ENCODE measurements at places on chromosomes 4 and X. TPM values are rescaled to one million over a fixed set of nuclear protein-coding genes. Genes with fewer than 3 reads are reported as not detected.
A peak's percentile ranks its signal among the peaks of the same experiment; 100 is the strongest.

GRCh38 chrX:47523297-47523696 lies 37.7 kb upstream of the ARAF start:
- H3K27ac ChIP-seq, result no peak overlapping the region
- no peaks in the 10 kb centered on the region for H3K27me3 ChIP-seq
- H3K4me3 ChIP-seq, result peak overlapping the region; percentile 60
- DNase-seq, result peak; percentile 88
- H3K4me1 ChIP-seq, result no peaks in the 10 kb centered on the region

GRCh38 chrX:18457000-18457399 lies 31.6 kb downstream of the CDKL5 start:
- H3K4me3 ChIP-seq, result no peak overlapping the region
- H3K27me3 ChIP-seq, result no peaks in the 10 kb centered on the region
- DNase-seq, result no peak

GRCh38 chrX:101774340-101774739 lies 114.7 kb upstream of the ARMCX2 start:
- H3K4me1 ChIP-seq, result no peaks in the 10 kb centered on the region
- no peak overlapping the region for H3K27ac ChIP-seq
- DNase-seq, result no peak
- peaks cover 5% of the 10 kb centered on the region for H3K27me3 ChIP-seq
- H3K36me3 ChIP-seq, result no peaks in the 10 kb centered on the region

Gene FAM184B
- not detected for total RNA-seq

Gene KCTD8
- not detected for total RNA-seq

DNA sequence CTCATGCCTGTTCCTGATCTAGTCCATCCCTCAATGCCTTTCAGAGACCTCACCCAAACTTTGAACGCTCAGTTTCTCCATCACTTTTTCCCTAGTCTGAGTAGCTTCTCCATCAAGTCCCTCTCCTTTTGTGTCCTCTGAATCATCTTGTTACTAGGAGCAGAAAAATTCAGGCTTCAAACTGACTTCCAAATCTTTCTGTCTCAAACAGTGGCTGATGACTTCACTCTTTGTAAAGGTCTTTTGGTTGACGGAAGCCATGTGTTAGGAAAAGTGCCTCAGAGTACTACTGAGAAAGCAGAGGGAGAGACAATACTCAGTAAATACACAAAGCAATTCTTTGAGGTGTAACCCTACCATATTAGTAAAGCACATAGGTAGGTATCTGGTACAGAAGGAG lies 65.7 kb upstream of the CAMK2D start:
- H3K36me3 ChIP-seq, result no peaks in the 10 kb centered on the region
- no peak for DNase-seq
- H3K4me3 ChIP-seq, result no peak overlapping the region
- H3K27ac ChIP-seq, result no peak overlapping the region
- H3K27me3 ChIP-seq, result peaks cover 2% of the 10 kb centered on the region
- H3K4me1 ChIP-seq, result peaks cover 48% of the 10 kb centered on the region

GRCh38 chr4:10732235-10732913 lies 47.8 kb upstream of the CLNK start:
- H3K36me3 ChIP-seq, result no peaks in the 10 kb centered on the region
- peaks cover 2% of the 10 kb centered on the region for H3K27me3 ChIP-seq
- DNase-seq, result peak; percentile 65
- no peak overlapping the region for H3K4me3 ChIP-seq

Gene DRD5
- total RNA-seq, result not detected

GRCh38 chrX:15505101-15505500 lies 4.5 kb downstream of the BMX start:
- no peak for DNase-seq
- H3K27me3 ChIP-seq, result peaks cover 6% of the 10 kb centered on the region
- no peak overlapping the region for H3K4me3 ChIP-seq
- H3K27ac ChIP-seq, result no peak overlapping the region
- no peaks in the 10 kb centered on the region for H3K4me1 ChIP-seq
- no peaks in the 10 kb centered on the region for H3K36me3 ChIP-seq

DNA sequence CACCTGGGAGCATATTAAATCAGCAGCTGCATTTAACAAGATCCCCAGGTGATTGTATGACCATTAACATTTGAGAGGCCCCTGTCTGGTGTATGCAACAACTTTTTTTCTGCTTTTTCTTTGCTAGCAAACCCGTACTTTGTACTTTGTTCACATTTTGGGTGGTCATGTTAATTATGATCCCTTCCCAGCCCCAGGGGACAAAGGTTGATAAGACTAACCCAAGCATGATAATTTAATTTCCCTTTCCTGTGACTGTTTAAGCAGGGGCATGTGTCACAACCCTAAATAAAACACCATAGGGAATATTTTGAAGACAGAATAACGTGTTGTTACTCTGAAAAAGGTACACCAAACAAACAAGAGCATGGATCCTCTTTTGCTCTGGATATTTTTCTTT lies 332.0 kb downstream of the PCDH18 start:
- H3K27me3 ChIP-seq, result no peaks in the 10 kb centered on the region
- no peak for DNase-seq
- H3K4me3 ChIP-seq, result no peak overlapping the region
- H3K4me1 ChIP-seq, result no peaks in the 10 kb centered on the region
- no peaks in the 10 kb centered on the region for H3K36me3 ChIP-seq

DNA sequence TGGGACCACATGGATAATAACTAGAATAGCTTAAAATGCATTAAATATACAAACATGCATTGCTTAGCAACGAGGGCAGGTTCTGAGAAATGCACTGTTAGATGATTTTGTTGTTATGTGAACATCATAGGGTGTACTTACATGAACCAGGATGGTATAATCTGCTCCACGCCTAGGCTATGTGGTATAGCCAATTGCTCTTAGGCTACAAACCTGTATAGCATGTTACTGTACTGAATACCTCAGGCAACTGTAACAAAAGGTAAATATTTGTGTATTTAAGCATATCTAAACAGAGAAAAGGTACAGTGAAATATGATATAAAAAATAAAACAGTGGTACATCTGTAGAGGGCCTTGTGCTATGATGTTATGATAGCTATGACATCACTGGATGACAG lies 169.2 kb upstream of the IL15 start:
- no peaks in the 10 kb centered on the region for H3K4me1 ChIP-seq
- H3K36me3 ChIP-seq, result no peaks in the 10 kb centered on the region
- no peaks in the 10 kb centered on the region for H3K27me3 ChIP-seq
- H3K27ac ChIP-seq, result no peak overlapping the region
- DNase-seq, result no peak

GRCh38 chr4:94913316-94913715 lies 155.6 kb downstream of the BMPR1B start:
- H3K27ac ChIP-seq, result no peak overlapping the region
- H3K27me3 ChIP-seq, result no peaks in the 10 kb centered on the region
- no peak overlapping the region for H3K4me3 ChIP-seq
- H3K36me3 ChIP-seq, result no peaks in the 10 kb centered on the region
- peaks cover 14% of the 10 kb centered on the region for H3K4me1 ChIP-seq

Gene IGSF1
- not detected for total RNA-seq

Gene ASB12
- not detected for total RNA-seq

- no peak overlapping the region for H3K4me3 ChIP-seq
- no peak for DNase-seq
- no peaks in the 10 kb centered on the region for H3K27me3 ChIP-seq
- no peak overlapping the region for H3K27ac ChIP-seq
These were observed 352.7 kb upstream of the IGFBP7 start for GRCh38 chr4:57462843-57463242.

DNA sequence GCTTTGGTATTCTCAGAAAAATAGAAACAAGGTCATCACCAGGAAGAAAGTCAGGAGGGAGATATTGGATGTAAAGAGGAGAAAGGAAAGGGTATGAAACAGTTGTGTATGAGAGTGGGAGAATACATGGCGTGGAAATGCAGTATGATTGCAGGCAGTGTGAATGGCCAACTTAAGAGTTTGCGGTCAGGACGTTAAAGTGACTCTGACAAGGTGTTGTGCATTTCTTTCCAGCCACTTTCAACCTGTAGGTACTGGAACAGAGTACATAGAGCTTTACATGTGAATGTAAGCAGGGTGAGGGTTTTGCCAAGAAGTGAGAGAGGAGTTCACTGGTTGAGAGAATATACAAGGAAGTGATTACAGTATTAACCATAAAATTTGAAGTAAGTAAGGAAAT lies 15.7 kb downstream of the ATP10D start:
- H3K27ac ChIP-seq, result no peak overlapping the region
- no peaks in the 10 kb centered on the region for H3K36me3 ChIP-seq
- no peaks in the 10 kb centered on the region for H3K27me3 ChIP-seq
- no peak for DNase-seq

Gene RHOH
- total RNA-seq, result 74.7 TPM

GRCh38 chr4:42454755-42455420 lies 57.6 kb downstream of the SHISA3 start:
- H3K4me1 ChIP-seq, result no peaks in the 10 kb centered on the region
- no peak overlapping the region for H3K4me3 ChIP-seq
- peaks cover 20% of the 10 kb centered on the region for H3K36me3 ChIP-seq

Gene SLC25A14
- total RNA-seq, result 11.0 TPM

DNA sequence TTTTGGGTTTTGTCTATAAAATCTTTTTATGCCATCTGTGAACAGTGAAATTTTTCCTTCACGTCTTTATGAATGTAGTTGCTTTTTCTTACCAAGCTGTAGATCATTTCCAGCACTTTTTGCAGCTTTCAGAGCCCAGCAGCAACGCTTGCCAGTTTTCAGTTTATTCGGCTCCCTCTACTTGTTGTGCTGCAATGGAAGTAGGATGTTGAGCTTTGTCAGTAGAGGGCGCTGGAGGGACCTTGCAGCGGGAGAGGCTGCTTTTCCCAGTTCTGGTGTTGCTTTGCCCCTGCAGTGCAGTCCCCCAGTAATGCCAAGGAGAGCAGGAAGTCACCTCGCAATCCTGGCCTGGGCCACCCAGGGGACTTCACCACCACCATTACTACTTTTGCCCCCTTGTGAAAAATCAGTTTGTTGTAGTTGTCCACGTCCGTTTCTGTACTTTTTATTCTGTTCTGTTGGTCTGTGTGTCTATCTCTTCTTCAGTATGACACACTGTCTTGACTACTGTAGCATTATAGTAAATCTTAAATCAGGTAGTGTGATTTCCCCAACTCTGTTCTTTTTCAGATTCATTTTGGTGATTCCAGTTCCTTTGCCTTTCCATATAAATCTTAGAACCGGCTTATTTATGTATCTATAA lies 21.8 kb downstream of the CMC4 start:
- no peak overlapping the region for H3K4me3 ChIP-seq
- peak overlapping the region; percentile 61 for H3K27ac ChIP-seq
- H3K27me3 ChIP-seq, result no peaks in the 10 kb centered on the region
- peaks cover 45% of the 10 kb centered on the region for H3K4me1 ChIP-seq
- peak; percentile 69 for DNase-seq

Gene GIMD1
- not detected for total RNA-seq

GRCh38 chr4:147370473-147370872 lies 110.4 kb upstream of the EDNRA start:
- no peaks in the 10 kb centered on the region for H3K4me1 ChIP-seq
- no peaks in the 10 kb centered on the region for H3K36me3 ChIP-seq
- H3K4me3 ChIP-seq, result no peak overlapping the region
- no peak overlapping the region for H3K27ac ChIP-seq
- no peak for DNase-seq

DNA sequence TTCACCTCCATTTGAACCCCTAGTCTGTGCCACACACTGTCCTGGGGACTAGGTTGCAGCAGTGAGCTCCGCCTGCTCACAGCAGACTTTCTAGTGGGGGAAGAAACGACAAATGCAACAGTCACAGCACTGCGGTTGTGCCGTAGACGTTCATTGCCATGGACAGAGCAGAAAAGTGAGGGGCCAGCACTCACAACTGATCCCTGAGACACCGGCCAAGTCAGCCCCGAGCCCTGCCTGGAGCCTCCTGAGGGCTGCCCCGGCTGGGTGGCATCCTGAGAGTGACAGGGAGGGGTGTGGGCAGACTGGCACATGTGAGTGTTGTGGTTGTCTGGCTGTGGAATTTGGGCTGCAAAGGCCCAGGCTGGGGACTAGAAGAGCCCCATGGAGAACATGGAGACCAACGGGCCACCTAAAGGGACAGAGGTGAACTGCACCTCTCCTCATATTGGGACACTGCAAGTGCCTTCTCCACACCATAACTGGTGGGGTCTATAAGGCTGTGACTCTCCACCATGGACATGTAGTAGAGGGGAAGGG lies 4.6 kb downstream of the DUSP9 start:
- no peak for DNase-seq
- no peak overlapping the region for H3K4me3 ChIP-seq
- H3K27me3 ChIP-seq, result peaks cover 6% of the 10 kb centered on the region

- H3K27ac ChIP-seq, result no peak overlapping the region
- no peak for DNase-seq
- peaks cover 35% of the 10 kb centered on the region for H3K27me3 ChIP-seq
- H3K4me3 ChIP-seq, result no peak overlapping the region
These were observed 3.8 kb downstream of the VEGFC start for GRCh38 chr4:176788971-176789370.

- no peaks in the 10 kb centered on the region for H3K36me3 ChIP-seq
- H3K27me3 ChIP-seq, result peaks cover 6% of the 10 kb centered on the region
- H3K4me3 ChIP-seq, result no peak overlapping the region
- H3K27ac ChIP-seq, result no peak overlapping the region
- no peaks in the 10 kb centered on the region for H3K4me1 ChIP-seq
These were observed 41.0 kb upstream of the CPEB2 start for GRCh38 chr4:14961292-14961691.

Gene MID1
- 0.37 TPM for total RNA-seq

Measured in activated CD4-positive, alpha-beta T cell treated with anti-CD3 and anti-CD28 coated beads for 36 hours (primary cell).